ENCODE measurements at places on chromosomes 5 and 9.

GRCh38 chr5:79746642-79747569, 57.3 kb downstream of the CMYA5 start:
- DNase-seq = no peak

- DNase-seq = no peak
These were observed 129.8 kb downstream of the FGF18 start for GRCh38 chr5:171549274-171549673.

- no peak for DNase-seq
These were observed 28.9 kb downstream of the SHB start for GRCh38 chr9:38039907-38040682.

- DNase-seq = no peak
These were observed 21.8 kb upstream of the SLC12A7 start for GRCh38 chr5:1133510-1134201.

GRCh38 chr5:180784497-180785097, 18.0 kb downstream of the MGAT1 start:
- DNase-seq = peak; percentile 45

All from anterior cingulate cortex (tissue), 58 donors.